ENCODE measurements at places on chromosomes 7 and 10.
A peak's percentile ranks its signal among the peaks of the same experiment; 100 is the strongest.

- no peak for DNase-seq
Measured at GRCh38 chr7:142153400-142153799, 41.9 kb downstream of the MGAM2 start.

DNA sequence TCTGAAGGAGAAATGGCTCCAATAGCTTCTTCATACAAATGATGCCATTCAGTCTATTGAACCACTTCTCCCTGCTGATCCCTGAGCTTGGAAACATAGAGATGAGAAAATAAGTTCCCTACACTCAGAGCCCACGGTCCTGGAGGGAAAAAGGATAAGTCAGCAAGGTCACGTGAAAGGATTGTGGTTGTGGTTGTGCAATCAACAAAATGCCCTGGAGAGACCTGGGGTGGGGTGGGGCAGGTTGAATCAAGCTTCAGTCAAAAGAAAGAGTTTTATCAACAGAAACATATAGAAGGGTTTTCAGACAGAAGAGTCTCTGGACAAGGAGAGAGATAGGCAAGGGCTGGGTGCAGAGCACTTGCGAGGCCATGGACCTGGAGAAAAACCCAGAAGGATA lies 30.1 kb downstream of the C10orf90 start:
- DNase-seq = no peak

DNA sequence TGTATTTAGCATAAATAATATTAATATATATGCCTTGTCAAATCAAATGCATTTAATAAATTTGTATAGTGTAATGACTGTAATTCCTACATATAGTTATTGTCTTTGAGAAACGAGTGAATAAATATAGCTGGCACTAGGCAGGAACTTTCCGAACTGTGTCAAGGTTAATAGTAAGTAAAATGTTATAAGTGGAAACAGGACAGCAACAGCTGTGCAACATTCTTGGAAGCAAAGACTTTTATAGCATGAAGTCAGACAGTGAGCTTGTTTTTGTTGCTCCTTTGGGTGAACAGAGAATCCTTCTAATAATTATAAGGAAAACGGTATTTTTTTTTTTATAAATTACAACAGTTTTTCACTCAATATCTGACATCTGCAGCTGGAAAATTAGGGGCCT lies 14.0 kb upstream of the EXOC6 start:
- no peak for DNase-seq

GRCh38 chr7:156589808-156590207 lies 50.8 kb upstream of the RNF32 start:
- DNase-seq = no peak

- no peak for DNase-seq
Measured at GRCh38 chr7:64802699-64803098, 8.5 kb downstream of the ZNF138 start.

GRCh38 chr10:5638494-5638893 lies 27.9 kb downstream of the ASB13 start:
- no peak for DNase-seq

DNA sequence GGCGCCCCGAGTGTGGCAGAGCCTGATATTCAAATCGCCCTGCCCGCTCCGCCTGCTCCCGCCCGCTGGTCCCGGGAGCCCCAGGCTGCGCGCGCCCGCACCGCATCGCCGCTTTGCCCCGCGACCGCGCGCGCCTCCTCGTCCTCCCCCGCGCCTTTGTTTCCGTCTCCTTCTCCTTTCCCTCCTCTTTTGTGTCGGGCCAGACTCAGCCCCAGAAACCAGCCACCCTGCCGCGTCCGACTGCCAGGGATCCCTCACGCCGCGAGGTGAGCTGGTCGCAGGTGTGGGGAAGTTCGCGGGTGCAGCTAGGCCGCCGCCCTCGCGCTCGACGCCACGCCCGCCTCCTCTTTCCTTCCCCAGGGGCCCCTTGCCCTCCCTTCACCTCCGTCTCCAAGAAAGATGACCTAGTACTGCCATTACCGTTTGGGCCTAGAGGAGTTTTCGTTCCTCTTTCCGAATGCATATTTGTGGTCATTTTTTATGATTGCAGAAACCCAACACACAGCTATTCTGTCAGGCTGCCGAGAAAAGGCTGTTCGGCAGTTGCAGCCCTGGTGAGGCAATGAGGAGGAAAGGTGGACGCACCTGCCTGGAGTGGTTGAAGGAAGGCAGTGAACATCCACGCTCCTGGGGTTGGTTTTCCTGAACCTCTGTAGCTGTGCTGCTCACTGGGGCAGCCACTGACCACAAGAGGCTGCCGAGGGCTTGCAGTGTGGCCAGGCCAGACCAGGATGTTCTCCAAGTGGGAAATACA lies 107.3 kb downstream of the SNX10 start:
- DNase-seq = no peak

DNA sequence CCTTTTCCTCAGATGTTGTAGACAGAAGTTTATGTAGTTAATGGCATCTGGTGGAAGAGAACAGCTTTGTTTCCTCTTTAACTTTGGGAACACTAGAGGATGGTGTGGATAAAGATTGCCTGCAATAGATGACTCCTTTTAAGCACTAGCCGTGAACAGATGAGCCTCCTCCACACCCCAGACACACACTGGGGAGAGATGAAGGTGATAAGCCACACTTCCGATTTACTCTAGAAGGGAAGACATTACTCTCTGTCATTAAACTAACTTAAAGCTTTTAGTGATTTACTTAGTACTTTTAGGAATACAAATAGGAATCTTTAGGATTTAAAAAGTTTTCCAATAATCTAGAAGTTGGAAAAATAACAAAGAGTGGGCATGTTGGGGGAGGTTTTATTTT lies 6.8 kb downstream of the HSPA14 start:
- DNase-seq = no peak

GRCh38 chr7:100438172-100438571 lies 1.9 kb upstream of the PPP1R35 start:
- DNase-seq = no peak

- DNase-seq = peak; percentile 10
Measured at GRCh38 chr10:90592638-90593302, 265.1 kb downstream of the HTR7 start.

GRCh38 chr10:94524146-94524545 lies 21.4 kb upstream of the HELLS start:
- no peak for DNase-seq

- no peak for DNase-seq
Measured at GRCh38 chr7:13949445-13949844, 40.0 kb downstream of the ETV1 start.

DNA sequence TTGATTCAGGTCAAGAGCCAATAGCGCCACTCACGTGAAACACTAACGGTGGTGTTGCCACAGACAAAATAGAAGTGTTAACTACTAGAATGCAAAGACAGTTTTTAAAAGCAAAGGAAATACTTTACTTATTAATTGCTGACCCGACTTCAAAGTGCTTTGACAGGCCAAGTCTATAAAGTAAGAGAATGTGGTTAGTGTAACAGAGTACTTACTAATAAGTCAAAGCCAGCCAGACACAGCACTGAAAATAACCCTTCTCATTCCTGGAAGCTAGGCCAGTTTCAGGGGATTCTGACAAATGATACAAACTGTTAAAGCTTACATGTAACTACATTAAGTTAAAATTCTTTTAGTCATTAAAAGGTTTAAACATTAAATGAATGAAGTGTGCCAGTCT lies 50.3 kb downstream of the ENO4 start:
- DNase-seq = no peak

Measured in hippocampal formation (tissue), 2 donors.